Activated naive CD8-positive, alpha-beta T cell treated with anti-CD3 and anti-CD28 coated beads, Interleukin-2, amount 50 U/mL, for 24 hours (primary cell): ENCODE measurements at places on chromosomes 6 and 20.

DNA sequence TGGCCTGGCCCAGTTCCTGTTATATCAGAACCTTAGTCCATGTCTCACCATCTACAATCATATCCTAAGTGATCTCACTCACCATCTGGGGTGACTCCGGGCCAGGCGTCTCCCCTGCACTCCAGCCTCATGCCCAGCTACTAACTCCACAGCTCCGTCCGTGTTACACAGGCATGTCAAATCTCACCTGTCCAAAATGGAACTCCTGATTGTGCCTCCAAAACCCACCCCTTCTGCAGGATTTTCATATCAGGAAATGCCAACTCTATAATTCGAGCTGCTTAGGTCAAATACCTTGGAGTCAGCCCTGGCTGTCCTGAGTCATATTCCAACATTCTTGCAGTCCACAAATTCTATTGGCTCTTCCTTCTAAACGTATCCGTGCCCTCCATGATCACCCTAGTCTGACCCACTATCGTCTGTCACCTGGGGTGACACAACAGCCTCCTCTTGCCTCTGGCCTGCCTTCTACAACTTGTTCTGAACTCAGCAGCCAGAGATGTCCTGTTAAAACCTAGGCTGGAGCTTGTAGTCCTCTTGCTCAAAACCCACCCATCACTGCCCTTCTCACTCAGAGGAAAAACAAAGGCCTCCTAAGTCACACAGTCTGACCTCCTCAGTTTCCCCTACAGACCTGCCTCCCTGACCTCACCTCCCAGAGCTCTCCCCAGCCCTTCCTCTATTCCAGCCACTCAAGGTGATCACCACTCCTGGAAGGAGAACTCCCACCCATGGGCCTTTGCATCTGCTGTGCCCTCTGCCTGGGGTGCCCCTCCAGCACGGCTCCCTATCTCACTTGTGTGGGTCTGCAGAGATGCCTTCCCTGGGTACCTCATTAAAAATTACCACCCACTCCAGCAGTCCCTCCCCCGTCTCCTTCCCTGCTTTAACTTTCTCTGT is 85.3 kb upstream of the SIRPA start:
- H3K4me3 ChIP-seq = no peak overlapping the region
- H3K36me3 ChIP-seq = no peaks in the 10 kb centered on the region
- H3K4me1 ChIP-seq = peaks cover 16% of the 10 kb centered on the region
- H3K27ac ChIP-seq = no peak overlapping the region
- DNase-seq = no peak
- peaks cover 28% of the 10 kb centered on the region for H3K27me3 ChIP-seq

GRCh38 chr20:39310363-39310995 is 348.3 kb downstream of the DHX35 start:
- no peak overlapping the region for H3K27ac ChIP-seq
- no peak for DNase-seq
- H3K4me1 ChIP-seq = no peaks in the 10 kb centered on the region
- H3K36me3 ChIP-seq = no peaks in the 10 kb centered on the region

DNA sequence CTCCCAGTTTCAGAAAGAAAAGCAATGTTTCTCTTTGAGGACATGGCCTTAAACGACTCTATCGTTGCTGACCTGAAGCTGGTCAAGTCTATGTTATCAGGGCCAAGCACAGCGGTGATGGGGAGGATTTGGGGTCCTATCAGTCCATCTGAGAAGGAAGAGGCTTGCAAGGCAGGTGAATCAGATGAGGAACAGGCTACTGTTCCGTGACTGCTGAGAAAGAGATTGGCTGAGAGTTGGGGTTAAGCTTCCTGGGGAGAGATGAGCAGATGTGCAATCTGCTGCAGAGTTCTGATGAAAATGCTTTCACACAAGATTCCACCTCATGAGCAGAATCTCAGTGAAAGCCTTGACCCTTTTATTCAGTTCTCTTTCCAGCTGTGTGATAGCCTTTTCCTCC is 168.3 kb upstream of the STMND1 start:
- peaks cover 2% of the 10 kb centered on the region for H3K36me3 ChIP-seq
- no peak overlapping the region for H3K27ac ChIP-seq

DNA sequence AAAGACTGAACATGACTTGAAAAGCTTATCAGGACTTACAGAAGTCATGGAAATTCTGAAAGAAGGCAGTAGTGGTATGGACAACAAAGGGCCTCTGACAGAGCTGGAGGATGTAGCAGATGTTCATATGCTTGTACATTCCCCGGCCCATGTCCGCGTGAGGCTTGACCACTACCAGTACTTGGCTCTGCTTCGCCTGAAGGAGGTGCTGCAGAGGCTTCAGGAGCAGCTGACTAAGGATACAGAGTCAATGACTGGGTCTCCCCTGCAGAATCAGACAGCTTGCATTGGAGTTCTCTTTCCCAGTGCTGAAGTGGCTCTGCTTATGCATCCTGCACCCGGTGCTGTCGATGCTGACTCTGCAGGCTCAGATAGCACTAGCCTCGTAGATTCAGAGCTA is 29.2 kb downstream of the TAF11 start:
- H3K27ac ChIP-seq = no peak overlapping the region
- no peak for DNase-seq
- H3K36me3 ChIP-seq = peaks cover 23% of the 10 kb centered on the region
- no peaks in the 10 kb centered on the region for H3K4me1 ChIP-seq
- no peak overlapping the region for H3K4me3 ChIP-seq
- no peaks in the 10 kb centered on the region for H3K27me3 ChIP-seq

- DNase-seq = no peak
- H3K27me3 ChIP-seq = no peaks in the 10 kb centered on the region
- no peaks in the 10 kb centered on the region for H3K4me1 ChIP-seq
- H3K36me3 ChIP-seq = no peaks in the 10 kb centered on the region
- no peak overlapping the region for H3K4me3 ChIP-seq
Measured at GRCh38 chr6:56474532-56474931, 168.2 kb downstream of the DST start.

DNA sequence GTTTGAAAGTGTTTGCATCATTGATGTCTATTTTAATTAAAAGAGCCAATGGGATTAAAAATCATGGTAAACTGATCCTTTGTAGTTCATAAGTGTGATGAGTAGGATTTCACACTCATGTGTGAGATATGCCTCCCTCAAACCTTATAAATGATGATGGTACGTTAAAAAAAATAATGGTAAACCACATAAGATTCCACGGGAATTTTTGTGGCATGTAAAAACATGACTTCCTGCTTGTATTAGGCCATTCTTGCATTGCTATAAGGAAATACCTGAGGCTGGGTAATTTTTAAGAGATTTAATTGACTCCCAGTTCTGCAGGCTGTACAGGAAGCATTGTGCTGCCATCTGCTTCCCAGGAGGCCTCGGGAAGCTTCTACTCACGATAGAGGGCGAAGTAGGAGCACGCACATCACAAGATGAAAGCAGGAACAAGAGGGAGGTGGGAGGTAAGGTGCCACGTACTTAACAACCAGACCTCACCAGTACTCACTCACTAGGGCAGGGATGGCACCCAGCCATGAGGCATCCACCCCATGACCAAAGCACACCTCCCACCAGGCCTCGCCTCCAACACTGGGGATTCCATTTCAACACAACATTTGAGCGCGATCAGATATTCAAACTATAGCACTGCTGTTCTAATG is 187.6 kb upstream of the QKI start:
- H3K27me3 ChIP-seq = peaks cover under 1% of the 10 kb centered on the region
- H3K27ac ChIP-seq = no peak overlapping the region
- H3K4me3 ChIP-seq = no peak overlapping the region
- no peaks in the 10 kb centered on the region for H3K4me1 ChIP-seq
- H3K36me3 ChIP-seq = no peaks in the 10 kb centered on the region

GRCh38 chr6:129269076-129269475 is 386.1 kb downstream of the LAMA2 start:
- no peaks in the 10 kb centered on the region for H3K36me3 ChIP-seq
- no peak overlapping the region for H3K4me3 ChIP-seq
- no peak overlapping the region for H3K27ac ChIP-seq
- peaks cover 10% of the 10 kb centered on the region for H3K27me3 ChIP-seq
- H3K4me1 ChIP-seq = no peaks in the 10 kb centered on the region
- DNase-seq = no peak

- no peaks in the 10 kb centered on the region for H3K36me3 ChIP-seq
- H3K27me3 ChIP-seq = peaks cover 3% of the 10 kb centered on the region
- no peak for DNase-seq
- H3K4me1 ChIP-seq = no peaks in the 10 kb centered on the region
- no peak overlapping the region for H3K4me3 ChIP-seq
Measured at GRCh38 chr6:8664700-8665099, 229.4 kb upstream of the SLC35B3 start.

DNA sequence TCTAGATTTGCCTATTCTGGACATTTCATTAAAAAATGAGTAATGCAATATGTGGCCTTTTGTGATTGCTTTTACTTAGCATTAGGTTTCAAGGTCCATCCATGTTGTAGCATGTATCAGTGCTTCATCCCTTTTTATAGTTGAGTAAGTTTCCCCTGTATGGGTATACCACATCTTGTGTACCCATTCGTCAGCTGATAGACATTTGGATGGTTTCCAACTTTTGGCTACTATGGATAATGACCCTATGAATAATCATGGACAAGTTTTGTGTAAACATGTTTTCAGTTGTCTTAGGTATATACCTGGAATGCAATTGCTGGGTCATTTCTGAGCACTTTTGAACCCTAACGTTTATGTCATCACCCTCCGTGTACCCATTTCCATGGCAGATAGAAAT is 15.4 kb downstream of the METTL24 start:
- H3K27ac ChIP-seq = no peak overlapping the region
- no peaks in the 10 kb centered on the region for H3K36me3 ChIP-seq
- H3K4me1 ChIP-seq = no peaks in the 10 kb centered on the region
- no peak overlapping the region for H3K4me3 ChIP-seq
- DNase-seq = no peak

DNA sequence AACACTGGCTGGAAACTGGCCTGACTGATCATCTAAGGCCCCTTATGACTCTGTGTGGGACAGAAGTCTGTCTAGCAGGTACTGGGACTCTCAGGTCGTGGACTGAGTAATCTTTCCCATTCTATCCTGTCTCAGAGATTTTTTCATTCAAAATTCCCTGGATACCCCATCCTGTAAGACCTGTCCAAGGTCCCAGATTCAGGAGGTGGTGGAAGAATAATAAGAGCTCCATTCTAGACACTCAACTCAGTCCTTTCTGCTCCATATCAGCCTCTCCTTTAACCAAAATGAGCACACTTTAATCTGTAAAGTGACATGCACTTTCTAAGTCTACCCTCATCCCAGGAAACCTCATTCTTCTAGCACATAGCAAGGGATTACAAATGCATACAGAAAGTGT is 82.5 kb upstream of the MRPS10 start:
- H3K27ac ChIP-seq = no peak overlapping the region
- no peaks in the 10 kb centered on the region for H3K36me3 ChIP-seq
- no peak overlapping the region for H3K4me3 ChIP-seq
- peaks cover 20% of the 10 kb centered on the region for H3K4me1 ChIP-seq
- DNase-seq = no peak

DNA sequence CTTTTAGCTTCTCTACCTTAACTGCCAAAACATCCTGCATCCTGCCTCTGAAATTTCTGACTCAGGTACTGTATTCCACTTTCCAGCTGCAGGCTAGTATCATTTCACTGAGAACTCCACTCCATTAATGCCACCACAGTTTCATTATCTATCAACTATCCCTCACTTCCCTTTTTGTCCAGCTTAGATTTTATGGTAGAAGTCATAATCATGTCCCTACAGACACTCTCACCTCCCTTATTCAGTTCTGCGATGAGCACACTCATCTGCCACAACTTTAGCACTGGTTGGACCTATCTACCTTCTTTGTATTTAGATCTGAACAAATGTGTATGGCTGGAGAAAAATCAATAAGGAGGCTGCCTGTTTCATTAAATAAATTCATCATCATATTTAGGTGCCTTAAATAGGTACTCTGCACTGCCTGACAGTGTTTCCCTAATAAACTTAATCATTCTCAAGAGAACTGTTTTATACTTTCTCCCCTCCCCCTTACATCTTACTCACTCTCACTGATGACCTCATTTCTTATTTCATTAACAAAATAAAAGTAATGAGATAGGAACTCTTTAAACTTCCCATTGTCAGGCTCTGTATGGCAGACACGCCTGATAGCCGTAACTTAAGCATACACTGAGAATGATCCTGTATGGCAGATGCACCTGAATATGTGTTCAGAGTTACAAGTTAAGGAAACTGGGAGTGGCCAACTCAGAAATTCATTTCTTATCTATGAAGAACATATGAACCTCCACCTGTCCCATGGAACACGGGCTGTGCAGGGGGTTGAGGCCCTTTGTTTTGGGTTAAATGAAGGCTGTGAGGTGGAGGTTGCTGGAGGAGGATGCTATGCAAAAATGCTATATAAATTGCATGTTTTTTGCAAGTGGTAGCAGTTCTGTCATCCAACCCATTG is 95.3 kb upstream of the MAN1A1 start:
- DNase-seq = no peak
- H3K36me3 ChIP-seq = no peaks in the 10 kb centered on the region
- no peaks in the 10 kb centered on the region for H3K27me3 ChIP-seq
- H3K4me3 ChIP-seq = no peak overlapping the region

DNA sequence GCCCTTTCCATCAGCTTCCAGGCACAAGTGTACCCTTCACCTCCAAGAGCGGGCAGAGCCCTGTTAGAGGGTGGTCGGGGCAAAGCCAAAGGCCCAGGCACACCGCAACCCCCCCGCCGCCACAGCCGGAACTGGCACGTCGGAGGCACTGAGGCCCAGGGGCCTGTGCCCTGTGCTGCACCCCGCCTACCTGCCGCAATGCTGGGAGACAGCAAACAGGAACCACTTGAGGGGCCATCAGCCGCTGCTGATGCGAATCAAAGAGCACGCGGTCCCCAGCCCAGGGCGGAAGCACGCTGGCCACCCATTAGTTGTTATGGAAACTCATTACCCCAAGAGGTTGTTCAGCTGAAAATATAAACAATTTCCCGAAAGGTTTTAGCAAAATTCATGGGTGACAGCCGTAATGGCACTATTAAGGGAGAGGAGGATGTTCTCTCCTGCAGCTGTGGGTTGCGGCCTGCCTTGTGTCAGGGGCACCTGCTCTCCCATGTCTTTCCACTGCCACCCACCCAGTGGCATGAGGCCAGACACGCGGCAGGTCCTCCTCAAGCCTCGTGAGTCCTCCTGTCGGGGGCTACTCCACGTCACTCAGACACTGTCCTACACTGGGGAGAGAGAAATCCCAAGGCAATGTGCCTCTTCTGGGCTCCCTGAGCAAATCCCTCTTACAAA is 65.3 kb downstream of the EDN3 start:
- peaks cover 3% of the 10 kb centered on the region for H3K27me3 ChIP-seq
- H3K4me1 ChIP-seq = no peaks in the 10 kb centered on the region
- DNase-seq = no peak
- no peaks in the 10 kb centered on the region for H3K36me3 ChIP-seq

GRCh38 chr6:150372051-150372450 is 3.2 kb downstream of the IYD start:
- DNase-seq = no peak
- H3K36me3 ChIP-seq = no peaks in the 10 kb centered on the region
- no peak overlapping the region for H3K27ac ChIP-seq
- H3K27me3 ChIP-seq = peaks cover 18% of the 10 kb centered on the region
- no peaks in the 10 kb centered on the region for H3K4me1 ChIP-seq
- H3K4me3 ChIP-seq = no peak overlapping the region
